Activated T-helper 17 cell treated with anti-CD3 and anti-CD28 coated beads, Interleukin-2, amount 50 U/mL, for 72 hours (primary cell): ENCODE measurements at places on chromosomes 3 and 15.

DNA sequence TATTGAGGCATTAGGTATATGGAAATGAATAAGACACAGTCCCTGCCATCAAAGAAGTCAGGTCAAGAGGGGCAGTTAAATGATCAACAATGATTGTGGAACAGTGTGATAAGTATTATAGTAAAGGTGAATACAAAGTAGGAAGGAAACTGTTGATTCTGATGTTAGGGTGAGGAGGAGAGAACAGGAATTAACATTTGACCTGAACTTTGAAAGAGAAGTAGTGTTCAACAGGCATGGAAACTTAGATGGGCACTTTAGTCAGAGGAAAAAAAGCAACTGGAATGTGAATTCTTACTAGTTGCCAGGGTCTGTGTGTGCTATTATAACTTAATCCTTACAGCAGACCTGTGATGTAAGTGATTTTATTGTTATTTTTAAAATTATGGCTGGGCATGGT, 17.6 kb downstream of the HACD3 start:
- no peak for ATAC-seq

GRCh38 chr15:67755264-67755663, 70.0 kb upstream of the SKOR1 start:
- peak; percentile 63 for ATAC-seq

- ATAC-seq = no peak
Measured at GRCh38 chr3:152043620-152044019, 170.2 kb downstream of the SUCNR1 start.

DNA sequence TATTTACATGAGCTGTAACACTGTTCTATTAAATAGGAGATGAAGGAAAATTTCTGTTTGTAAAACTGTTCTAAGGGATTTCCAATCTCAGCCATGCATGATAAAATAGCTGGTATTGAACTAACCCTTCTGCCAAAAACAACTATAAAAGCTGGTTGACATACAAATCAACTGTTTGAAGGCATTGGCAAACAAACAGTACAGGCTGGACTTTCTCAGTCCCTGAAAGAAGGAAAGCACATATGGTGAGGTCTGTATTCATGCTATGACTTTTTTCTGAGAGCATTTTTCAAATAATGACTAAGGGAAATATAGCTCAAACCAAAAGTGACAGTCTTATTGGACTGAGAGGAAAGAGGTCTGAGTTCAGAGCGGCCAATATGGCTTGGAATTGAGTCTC, 117.0 kb upstream of the CCDC54 start:
- no peak for ATAC-seq

GRCh38 chr3:186782542-186783057, 777 bp upstream of the EIF4A2 start:
- ATAC-seq = peak; percentile 34

- ATAC-seq = no peak
Measured at GRCh38 chr15:45084163-45084562, 29.8 kb downstream of the DUOX2 start.

DNA sequence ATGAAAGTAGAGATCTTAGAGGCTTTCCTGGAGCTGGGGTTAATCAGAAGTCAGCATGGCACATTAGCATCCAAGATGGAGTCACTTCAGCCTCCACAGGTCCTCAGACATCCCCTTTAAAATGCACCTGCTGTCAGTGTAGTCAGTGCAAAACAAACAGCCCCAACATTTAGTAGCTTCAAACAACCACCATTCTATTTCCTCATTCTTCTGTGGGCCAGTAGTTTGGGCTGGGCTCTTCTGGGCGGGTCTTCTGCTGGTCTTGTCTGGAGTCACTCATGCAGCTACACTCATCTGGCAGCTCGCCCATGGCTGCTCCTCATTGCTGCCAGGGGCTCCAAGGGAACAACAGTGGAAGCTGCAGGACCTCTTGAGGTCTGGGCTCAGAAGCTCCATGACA, 99.9 kb downstream of the TLE3 start:
- no peak for ATAC-seq

- ATAC-seq = no peak
Measured at GRCh38 chr15:91953432-91953831, 99.9 kb downstream of the SLCO3A1 start.

- ATAC-seq = no peak
Measured at GRCh38 chr15:58081456-58081855, 15.9 kb upstream of the ALDH1A2 start.

DNA sequence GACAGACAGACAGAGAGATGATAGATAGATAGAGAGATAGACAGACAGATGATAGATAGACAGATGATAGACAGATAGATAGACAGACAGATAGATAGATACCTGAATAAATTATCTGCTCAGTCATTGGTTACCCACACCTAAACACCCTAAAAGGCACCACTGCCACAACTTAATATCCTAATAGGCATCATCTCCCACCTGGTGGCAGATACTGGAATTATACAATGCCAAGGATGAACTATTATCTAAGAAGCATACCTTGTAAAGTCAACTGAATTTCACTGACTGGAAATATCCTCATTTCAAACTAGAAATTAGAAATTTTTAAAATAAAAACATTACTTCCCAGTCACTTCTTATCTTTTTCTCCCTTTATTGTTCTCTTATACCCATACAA, 19.4 kb upstream of the ATP8B4 start:
- ATAC-seq = no peak

GRCh38 chr15:68582236-68582635, 3.4 kb downstream of the CORO2B start:
- ATAC-seq = no peak

DNA sequence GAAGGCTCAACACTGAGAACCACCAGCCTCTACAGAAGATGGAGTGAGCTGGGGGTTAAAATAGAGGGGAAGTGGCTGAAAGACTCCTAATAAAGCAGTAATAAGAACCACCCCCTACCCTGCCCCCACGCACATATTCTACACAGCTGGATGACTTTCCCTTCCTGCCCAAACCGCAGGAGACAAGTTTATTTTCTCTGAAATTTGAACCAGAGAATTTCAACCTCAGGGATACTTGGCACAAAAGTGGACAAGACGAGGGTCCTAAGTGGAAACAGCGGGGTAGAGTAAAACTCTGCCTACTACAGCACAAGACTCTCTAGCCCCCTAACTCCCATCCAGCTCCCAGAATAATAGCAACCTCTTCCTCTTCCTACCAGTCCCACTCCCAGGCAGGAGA, 28.4 kb downstream of the USF3 start:
- ATAC-seq = no peak

GRCh38 chr3:13115991-13116390, 42.8 kb upstream of the IQSEC1 start:
- no peak for ATAC-seq

DNA sequence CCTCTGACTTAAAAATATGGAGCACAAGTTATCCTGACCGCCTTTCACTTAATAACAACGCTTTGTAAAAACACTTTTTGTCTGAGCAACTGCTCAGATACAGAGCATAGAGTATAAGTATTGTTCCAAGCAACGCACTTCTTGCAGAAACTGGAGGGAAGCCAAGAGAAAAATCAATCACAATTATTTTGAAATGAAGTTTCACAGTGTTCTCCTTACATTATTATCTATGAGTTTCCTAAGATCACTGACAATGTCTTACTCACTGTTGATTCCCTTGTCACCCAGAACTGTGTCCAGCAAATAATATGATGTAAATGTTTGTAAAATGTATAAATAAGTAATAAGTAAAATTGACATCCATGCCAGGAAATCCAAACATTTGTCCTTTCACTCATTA, 184.6 kb upstream of the GPR149 start:
- no peak for ATAC-seq

DNA sequence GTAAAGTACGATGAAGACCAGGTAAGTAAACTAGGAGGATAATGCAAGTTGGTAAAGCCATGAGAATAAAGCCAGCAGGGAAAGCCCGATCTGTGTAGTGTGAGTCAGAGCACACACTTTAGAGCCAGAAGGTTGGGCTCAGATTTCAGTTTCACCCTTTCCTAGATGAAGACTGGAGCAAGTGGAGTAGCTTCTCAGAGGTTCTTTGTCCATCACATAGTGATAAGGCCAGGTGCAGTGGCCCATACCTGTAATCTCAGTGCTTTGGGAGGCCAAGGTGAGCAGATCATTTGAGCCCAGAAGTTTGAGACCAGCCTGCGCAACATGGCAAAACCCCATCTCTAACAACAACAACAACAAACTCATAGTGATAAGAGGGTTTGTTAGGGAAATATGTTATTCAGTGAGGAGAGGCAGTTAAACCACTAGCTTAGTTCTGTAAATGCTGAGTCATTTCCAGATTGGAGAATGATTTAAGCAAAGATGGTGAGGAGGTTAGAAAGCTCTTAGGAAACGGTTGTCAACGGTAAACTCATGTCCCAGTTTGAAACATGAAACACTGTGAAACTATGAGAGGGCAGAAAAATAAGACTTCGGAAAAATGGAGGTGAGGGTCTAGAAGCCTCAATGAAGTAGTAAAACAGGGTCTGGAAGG, 39.0 kb downstream of the IL12A start:
- peak; percentile 91 for ATAC-seq

DNA sequence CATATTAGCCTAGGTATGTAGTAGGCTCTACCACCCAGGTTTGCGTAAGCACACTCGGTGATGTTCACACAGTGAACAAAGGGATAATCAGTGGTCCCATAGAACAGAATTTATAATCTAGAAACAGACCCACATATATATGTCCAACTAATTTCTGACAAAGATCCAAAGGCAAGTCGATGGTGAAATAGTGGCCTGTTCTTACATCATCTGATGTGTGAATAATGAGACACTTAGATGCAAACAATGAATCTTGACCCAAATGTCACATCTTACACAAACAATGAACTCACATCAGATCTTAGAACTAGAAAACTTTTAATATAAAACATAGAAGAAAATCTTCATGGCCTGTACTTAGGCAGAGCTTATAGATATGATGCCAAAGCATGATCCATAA, 17.6 kb upstream of the TM2D3 start:
- ATAC-seq = no peak

DNA sequence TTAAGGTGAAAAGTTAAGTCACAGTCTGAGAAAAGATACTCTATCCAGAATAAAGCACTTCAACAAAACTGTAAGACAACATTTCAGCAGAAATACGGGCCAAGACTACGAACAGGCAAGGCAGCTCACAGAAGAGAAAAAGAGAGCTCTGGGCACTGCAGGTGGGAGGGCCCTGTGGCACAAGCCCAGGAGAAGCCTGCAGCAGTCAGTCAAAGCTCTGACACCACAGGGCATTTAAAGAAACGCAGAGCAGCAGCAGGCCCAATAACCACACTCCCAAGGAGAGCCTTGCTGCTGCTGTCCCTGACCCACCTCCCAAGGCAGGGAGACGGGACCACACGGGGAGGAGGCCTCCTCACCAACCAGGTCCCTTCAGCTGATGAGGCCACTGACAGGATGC, 19.2 kb downstream of the CHSY1 start:
- ATAC-seq = no peak

GRCh38 chr3:167602041-167602440, 51.7 kb downstream of the WDR49 start:
- no peak for ATAC-seq

DNA sequence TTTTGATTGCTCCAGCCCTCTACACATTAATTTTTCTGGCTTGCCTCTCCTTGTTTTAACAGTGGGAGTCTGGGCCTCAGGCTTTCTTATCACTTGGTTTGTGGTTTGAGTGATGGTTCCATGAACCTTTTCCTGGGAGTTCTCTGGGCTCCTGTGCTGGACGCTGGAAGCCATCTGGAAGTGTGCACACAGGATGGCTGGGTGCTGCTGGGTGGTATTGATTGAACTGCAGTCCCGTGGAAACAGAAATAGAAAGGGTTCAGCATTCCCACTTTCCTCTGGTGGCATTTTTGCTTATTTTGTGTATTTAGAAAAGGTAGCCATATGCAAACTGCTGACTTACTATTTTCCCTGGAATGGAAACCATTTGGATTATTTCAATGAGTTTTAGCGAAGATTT, 25.6 kb downstream of the MITF start:
- no peak for ATAC-seq

GRCh38 chr15:95684693-95685115, 645.8 kb upstream of the NR2F2 start:
- no peak for ATAC-seq

GRCh38 chr15:70259640-70260508, 162.2 kb upstream of the TLE3 start:
- ATAC-seq = peak; percentile 28

- ATAC-seq = no peak
Measured at GRCh38 chr3:44509393-44509921, 32.0 kb upstream of the ZNF445 start.

- ATAC-seq = no peak
Measured at GRCh38 chr3:68059628-68060152, 405.3 kb upstream of the SUCLG2 start.

DNA sequence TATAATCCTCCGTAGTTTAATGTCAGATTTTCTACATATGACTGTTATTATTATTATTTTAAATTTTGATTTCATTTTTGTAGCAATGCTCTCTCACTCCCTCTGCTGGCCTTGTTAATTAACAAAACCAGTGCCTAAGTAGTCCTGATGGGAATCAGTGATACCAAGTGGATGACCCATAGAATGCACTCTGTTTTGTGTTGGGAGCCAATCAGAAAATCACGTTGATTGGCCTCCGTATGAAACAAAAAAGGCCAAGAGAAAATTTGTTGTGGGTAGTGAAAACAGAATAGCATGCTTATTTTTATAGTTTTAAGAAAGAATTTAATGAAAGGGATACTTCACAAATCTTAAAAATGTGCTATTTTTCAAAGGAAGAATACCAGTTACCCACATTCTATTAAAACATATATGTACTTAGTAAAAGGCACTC, 34.4 kb upstream of the MEIS2 start:
- ATAC-seq = no peak

- ATAC-seq = no peak
Measured at GRCh38 chr15:29194866-29195265, 74.8 kb downstream of the NSMCE3 start.

DNA sequence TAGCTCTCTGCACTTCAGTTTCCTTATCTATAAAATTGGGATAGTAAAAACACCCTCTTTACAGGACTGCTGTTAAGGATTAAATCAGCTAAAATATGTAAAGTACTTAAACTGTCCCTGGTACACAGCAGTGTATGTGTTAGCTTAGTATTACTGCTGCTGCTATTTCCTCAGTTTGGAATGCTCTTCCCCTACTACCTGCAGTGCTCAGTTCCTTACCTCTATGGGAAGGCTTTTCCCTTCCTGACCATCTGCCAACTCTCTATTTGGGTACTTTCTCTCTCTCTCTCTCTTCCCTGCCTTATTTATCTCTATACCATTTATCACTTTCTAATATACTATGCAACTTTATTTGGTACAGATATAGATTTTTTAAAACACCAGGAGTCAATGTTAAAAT, 26.5 kb downstream of the KPNA4 start:
- ATAC-seq = no peak

GRCh38 chr15:39786447-39787056, 3.9 kb upstream of the FSIP1 start:
- ATAC-seq = no peak

DNA sequence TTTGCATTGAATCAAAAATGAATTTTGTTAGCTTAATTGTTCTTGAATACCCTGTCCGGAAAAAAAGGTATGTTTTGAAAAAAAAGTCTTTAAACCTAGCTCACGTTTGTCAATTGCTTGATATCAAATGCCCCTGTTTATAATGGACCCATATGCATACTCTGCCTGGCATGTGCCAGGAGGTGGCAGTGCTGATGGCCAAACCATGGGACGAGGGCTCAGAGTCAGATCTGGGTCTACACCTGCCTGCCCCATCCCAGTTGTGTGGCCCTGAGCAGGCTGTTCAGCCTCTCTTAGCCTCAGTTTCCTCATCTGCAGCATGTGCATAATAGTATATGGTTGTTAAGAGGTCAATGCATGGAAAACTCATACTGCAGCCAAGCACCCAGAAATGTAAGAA, 38.8 kb downstream of the PRKCD start:
- ATAC-seq = no peak
